ENCODE measurements at places on chromosomes 6 and 20.

DNA sequence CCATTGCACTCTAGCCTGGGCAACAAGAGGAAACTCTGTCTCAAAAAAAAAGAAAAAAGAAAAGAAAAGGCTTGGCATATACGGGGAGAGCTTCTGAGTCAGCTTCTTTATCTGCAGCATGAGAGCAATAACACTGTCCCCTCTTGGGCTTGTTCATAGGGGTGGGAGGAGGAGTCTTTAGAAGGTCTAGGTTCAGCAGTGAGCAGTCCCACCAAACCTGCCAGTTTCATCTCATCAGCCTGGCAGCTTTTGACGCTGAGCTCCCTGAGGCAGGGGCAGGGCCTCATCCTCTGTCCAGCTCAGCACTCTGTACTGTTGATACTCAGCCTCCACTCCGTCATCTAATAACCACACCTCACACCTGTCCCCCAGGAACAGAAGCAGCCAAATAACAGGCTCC is 5.6 kb upstream of the C6orf132 start:
- DNase-seq: peak; percentile 57

DNA sequence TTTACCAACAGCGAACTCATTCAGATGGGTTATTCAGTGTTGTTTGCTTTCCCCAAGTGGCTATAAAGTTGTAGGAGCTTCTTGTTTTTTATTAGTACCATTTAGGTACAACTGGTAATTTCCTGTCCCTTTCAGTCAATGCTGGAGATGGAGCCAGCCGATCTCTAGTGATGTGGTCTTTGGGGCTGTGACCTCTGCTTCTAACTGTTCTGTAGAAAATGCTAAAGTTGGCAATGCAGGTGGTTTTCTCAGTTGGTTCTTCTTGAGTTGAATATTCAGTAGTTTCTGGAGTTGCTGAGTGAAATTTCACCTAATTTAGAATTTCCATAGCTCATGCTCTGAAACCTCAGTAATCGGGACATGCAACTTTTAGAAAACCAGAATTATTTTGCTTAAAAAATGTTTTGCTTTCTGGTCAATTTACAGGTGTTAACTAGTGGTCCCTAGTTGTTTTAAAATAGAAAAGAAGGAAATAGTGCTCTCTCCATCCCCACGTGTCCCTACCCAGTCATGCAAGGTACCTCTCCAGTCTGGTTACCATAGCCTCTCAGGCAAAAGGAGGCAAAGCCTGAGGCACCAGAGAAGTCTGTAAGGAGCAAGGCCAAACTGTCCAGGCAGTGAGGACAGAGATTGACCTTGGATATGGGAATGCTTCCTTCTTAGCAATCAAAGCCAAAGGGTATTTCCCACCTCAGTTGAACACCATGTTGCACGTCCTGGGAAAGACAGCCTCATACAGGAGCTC is 27.3 kb upstream of the GABRR1 start:
- no peak for DNase-seq

GRCh38 chr6:42049116-42049809 is 1.1 kb upstream of the TAF8 start:
- DNase-seq: no peak

- peak; percentile 8 for DNase-seq
Measured at GRCh38 chr20:60453388-60454246, 495.4 kb downstream of the CDH26 start.

DNA sequence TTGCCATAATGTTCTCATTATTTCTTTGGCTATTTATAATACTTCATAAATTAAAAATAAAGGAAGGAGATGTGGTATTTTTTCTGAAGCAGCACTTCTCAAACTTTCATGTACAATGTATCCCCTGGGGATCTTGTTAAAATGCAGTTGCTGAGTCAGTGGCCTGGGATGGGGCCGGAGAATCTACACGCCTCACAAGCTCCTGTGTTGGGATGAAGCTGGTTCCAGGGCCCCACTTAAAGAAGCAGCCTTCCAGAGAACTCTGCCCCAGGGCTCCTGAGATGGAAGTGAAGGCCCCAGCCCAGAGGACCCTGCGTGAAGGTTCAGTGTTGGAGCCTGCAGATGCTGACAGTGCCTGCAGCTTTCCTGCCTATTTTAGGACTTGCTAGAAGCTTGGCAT is 40.1 kb upstream of the SLC23A2 start:
- DNase-seq: no peak

- DNase-seq: no peak
Measured at GRCh38 chr20:33377366-33377765, 24.0 kb downstream of the CDK5RAP1 start.

Data from K562 (cell line).